ENCODE measurements at places on chromosomes 11 and 22. TPM values are rescaled to one million over a fixed set of nuclear protein-coding genes. Genes with fewer than 3 reads are reported as not detected.

Gene CPSF7
- 44.8 TPM for total RNA-seq

Gene GAL
- total RNA-seq, result 0.36 TPM

Gene SCUBE1
- total RNA-seq, result 0.80 TPM

DNA sequence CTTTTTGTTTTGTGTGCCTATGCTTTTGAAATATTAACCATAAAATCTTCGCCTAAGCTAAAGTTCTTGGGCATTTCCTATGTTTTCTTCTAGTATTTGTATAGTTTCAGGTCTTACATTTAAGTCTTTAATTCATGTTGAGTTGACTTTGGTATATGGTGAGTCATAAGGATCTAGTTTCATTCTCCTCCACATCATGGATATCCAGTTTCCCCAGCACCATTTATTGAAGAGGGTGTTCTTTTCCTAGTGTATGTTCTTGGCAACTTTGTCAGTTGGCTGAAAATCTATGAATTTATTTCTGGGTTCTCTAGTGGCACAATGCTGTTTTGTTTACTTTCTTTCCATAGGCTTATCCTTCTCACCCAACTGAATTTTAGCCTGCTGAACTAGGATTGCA is 49.0 kb downstream of the CTSC start:
- no peak for ATAC-seq

GRCh38 chr22:21816787-21817496 is 50.5 kb downstream of the MAPK1 start:
- peak; percentile 86 for ATAC-seq

Gene TPST2
- 17.5 TPM for total RNA-seq

- ATAC-seq, result peak; percentile 58
Measured at GRCh38 chr22:42279425-42280020, 9.1 kb upstream of the TCF20 start.

DNA sequence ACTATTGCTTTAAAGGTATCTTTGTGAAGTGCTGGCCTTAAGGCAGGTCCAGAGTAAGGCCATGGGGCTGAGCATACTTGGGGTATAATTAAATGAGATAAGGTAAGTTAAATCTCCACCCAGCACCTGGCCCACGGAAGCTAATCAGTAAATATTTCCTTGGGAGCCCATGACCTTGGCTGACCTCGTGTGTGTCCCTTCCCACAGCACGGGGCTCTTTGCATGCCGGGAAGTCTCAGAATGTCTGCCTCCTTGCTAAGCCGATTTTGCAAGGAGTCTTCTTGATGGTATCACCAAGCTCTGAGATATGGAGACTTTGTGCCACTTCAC is 46.5 kb downstream of the ADM start:
- no peak for ATAC-seq
